Retinal pigment epithelial cell (primary cell): ENCODE measurements at places on chromosomes 2 and 18.

DNA sequence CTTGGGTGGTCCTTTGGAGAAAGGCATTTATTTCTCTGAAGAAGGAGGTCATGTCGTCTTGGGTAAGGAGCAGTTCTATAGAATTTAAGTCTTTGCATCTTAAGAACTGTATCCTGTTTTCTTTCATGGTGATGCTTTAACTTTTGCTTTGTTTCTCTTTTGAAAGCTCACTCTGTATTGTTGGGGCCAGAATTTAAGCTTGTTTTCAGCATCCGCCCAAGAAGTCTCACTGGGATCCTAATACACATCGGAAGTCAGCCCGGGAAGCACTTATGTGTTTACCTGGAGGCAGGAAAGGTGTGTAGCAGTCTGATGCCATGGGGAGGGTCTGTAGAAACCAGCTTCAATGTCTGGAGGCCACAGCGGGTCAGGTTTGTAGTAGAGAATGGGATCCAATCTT, 64.7 kb upstream of the TTC39C start:
- no peak for DNase-seq

GRCh38 chr2:129656081-129656598, 323.3 kb upstream of the RAB6C start:
- DNase-seq: no peak

DNA sequence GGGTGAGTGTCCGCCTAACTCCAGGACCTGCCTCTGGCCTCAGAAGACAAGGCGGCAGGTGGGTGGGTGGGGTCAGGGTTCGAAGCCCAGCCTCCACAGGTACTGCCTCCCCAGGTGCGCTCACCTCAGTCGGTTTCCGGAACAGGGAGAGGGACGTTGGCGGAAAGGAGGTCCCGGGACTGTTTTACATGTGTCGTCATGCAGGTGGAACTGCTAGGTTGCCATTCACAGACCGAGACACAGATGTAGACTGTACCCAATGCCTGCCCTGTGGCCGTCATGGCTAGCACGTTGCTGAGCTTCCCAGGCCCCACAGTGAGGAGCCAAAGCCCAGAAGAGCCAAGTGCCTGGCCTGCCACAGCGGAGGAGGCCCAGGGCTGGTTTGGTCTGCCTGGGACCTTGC, 284.0 kb upstream of the HS6ST1 start:
- no peak for DNase-seq

DNA sequence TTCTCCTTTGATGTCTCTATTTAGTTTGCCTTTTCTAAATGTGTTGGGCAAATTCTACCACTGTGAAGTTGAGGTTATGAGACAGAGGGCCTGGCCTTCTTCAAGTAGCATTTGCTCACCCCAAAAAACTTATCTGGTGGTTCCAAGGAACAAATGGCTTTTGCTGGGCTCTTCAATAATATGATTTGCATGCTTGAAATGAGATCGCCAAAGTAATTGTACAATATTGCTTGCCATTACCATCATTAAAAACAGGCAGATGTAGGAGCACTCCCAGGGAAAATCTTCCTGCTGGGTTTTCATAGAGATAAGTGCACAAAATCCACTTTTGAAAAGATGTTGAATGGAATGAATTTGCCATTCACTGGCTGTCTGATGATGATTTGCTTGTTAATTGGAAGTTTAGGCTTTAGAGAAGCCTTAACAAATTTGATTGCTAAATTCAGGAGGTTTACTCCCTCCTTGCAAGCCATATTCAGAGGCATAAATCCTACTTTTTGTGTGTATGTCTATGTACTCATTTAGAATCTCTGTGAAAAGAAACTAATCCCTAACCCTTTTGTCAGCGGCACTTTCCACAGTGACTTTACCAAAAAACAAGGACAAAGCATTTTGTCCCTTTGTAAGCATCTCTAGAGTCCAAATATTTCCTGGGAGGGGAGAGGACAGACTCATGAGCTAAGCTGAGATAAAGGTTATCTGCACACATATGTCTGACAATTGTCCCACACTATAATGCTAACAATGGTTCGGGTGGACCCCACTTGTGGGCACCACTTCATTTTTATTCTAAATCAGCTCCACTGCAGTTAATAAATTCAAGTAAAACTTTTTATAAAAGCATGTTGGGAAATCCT, 240.8 kb upstream of the PIK3C3 start:
- no peak for DNase-seq

DNA sequence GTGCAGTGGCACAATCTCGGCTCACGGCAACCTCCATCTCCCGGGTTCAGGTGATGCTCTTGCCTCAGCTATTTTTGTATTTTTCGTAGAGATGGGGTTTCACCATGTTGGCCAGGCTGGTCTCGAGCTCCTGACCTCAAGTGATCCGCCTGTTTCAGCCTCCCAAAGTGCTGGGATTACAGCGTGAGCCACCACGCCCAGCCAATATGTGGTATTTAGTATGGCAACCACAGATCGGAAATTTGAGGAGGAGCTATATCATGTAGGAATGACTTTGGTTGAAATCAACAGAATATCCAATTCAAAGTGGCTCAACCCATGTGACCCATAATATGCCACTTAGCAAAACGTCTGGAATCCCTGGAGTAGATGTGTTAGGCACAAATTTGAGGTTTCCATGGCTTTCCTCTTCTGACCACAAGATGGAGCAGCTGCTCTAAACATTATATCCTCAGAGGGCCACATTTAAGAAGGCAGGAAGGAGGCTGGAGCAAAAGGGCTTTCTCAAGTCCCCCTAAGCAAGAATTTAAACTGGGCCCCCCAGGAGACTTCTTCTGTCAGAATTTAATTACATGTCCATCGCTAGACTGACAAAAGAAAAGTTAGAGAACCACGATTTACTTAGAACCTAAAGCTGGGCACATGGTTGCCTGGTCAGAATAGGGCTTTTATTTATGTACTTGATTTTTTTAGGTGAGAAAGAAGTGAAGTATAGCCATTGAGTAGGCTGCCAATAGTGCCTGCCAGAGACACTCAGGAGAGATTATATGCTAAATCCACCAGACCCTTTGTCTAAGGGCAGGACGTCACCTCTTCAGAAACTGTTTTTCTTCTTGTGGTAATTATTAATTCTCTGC, 49.6 kb upstream of the ITSN2 start:
- no peak for DNase-seq

DNA sequence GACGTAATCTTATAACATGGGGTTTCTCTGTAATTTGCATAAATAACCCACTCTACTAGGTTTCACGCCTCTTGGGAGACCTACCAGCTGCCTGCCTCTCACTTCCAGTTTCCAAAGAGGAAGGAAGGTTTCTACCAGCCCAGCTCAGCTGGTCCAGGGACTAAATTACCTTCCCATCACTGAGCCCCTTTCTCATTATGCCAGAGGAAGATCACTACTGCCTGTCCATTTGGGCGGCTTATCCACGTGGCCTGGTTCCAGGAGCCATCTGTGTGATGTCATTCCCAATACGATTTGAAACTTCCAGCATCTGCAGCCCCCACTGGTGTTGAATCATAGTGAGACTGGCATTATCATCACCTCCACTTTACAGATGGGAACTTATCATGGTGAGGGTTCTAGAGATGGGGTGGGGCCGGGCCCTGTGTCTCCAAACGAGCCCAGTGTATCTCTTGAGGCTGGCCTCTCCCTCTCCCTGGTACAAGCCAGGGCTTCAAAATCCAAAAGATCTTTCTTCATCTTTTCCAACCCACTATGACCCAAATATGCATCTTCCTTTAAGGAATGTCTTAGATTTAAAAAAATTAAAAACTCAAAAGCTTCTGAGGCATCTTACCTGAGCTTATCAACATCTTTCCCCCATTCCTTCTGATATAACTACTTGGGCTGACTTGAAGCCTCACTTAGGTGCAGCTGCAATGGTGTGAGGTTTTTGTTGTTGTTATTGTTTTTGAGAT, 140.8 kb downstream of the DDX1 start:
- DNase-seq: no peak

- DNase-seq: no peak
Observed at GRCh38 chr2:71045151-71045550, 23.3 kb upstream of the NAGK start.

GRCh38 chr2:84855731-84856130, 25.2 kb downstream of the TRABD2A start:
- no peak for DNase-seq

DNA sequence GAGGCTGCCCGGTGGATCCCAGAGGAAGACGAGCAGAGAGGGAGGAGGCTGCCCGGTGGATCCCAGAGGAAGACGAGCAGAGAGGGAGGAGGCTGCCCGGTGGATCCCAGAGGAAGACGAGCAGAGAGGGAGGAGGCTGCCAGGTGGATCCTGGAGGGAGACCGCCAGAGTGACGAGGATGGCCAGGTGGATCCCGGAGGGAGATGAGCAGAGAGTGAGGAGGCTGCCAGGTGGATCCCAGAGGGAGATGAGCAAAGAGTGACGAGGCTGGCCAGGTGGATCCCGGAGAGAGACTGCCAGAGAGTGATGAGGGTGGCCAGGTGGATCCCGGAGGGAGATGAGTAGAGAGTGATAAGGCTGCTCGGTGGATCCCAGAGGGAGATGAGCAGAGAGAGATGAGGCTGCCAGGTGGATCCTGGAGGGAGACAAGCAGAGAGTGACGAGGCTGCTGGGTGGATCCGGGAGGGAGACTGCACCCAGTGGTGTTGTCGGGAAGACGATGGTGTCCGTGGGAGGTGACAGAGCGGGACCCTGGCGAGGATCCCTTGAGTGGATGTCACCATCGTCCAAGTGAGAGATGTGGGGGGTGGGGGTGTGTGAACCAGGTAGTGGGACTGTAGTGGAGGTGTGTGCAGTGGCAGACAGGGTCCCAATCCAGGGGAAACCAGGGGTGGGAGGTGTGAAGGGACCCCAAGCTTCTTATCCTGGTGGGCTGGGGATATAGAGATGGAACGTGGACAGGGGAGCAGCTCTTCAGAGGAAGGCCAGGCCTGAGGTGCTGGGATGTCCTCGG, 22.3 kb downstream of the DCDC2C start:
- no peak for DNase-seq

DNA sequence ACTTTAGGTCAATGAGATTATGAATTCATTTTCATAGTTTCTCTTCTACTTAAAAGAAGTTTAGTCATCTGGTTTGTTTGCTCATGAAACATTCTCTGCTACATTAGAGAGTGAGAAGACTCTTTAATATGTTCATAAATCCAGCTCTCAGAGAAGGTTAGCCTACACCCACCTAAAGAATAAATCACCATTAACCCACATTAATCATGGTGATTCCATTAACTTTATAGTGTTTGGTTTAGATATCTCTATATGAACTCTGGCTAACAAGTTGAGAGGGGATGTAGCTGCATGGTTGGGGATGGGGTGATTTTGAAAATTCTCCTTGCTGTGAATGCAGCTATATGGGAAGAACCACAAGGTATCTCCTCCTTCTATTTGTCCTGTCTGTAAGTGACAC, 10.7 kb downstream of the TFPI start:
- DNase-seq: no peak

DNA sequence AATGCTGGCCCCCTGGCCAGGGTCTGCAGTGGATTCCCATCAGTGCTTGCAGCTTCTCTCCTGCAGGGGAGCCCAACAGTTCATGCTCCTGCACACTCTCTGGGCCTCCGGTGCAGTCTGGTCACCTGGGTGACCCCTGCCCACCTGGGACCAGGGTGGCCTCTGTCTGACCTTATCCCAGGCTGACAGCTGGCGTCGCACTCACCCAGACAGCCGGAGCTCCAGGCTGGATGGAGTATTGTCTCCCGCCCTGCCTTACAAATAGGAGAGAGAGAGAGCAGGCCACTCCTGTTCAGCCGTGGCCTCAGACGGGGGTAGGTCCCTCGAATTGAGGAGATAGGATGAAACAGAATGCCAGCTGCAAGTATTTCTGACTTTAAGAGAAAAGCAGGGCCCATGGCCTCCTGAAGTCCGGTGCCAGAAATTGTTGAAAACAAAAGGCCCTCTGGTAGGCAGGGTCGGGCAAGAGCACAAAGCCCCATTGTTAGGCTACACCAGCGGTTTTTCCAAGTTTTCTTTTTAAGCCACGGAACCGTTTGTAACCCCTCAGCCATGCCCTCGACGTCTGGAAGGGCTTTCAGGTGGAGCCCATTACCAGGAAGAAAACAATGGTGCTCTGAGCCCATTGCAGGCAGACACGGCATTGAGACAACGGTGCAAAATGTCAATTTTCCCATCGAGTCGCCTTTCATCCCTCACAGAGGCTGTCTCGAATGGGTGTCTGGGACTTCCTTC, 258.4 kb downstream of the BCL11A start:
- DNase-seq: no peak

DNA sequence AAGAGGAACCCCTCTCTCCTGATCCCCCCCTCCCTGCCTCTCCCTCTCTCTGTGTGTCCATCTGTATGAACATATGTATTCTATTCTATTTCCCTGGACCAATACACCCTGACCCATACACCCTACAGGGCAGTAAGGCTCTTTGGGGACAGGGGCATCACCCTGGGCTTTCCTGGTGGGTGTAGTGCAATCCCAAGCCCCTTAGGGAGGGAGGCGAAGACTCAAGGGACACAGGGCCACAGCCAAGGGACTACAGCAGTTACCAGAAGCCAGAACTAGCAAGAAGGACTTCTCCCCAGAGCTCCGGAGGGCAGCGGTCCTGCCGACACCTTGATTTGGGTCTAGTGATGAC, 214.2 kb upstream of the RAB6C start:
- no peak for DNase-seq

DNA sequence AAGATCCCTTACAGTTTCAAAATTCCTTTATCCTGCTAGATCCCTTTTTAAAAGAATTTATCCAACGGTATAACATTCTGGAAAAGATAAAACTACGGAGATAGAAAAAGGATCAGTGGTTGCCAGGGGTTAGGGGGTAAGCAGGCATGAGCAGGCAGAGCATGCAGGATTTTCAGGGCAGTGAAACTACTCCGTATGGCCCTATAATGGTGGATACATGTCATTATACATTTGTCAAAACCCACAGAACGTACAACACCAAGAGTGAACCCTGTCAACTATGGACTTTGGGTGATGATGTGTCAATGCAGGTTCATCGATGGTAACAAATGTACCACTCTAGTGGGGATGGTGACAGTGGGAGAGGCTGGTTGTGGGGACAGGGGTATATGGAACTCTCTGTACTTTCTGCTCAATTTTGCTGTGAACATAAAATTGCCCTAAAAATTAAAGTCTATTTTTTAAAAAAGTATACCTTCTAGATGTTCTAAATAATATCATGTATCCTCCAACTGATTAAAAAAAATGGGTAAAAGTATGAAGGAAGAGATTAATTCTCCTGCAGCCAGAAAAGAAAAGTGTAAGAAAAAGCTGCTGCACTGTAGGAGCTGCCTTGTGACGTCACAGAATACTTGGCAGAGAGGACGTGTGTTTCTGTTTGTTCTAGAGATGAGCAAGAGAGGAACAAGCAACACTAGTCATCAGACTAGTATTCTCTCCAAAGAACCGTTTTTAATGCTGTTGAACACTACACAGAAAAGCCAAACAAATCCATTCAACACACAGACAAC, 23.6 kb downstream of the ANKRD44 start:
- DNase-seq: no peak

GRCh38 chr18:56238576-56238975, 399.8 kb downstream of the TXNL1 start:
- no peak for DNase-seq
